ENCODE measurements at places on chromosomes 12 and 14. TPM values are rescaled to one million over a fixed set of nuclear protein-coding genes. Genes with fewer than 3 reads are reported as not detected.

- H3K27me3 ChIP-seq: no peaks in the 10 kb centered on the region
- no peak overlapping the region for H3K4me3 ChIP-seq
- peaks cover 8% of the 10 kb centered on the region for H3K4me1 ChIP-seq
- H3K36me3 ChIP-seq: peaks cover 2% of the 10 kb centered on the region
- no peak for DNase-seq
These were observed 92.9 kb downstream of the PELI2 start for GRCh38 chr14:56211084-56211483.

The GAS2L3 gene
- total RNA-seq: 10.9 TPM

- peaks cover 5% of the 10 kb centered on the region for H3K27me3 ChIP-seq
- no peaks in the 10 kb centered on the region for H3K36me3 ChIP-seq
- DNase-seq: no peak
- H3K4me3 ChIP-seq: no peak overlapping the region
- H3K27ac ChIP-seq: no peak overlapping the region
These were observed 147.2 kb upstream of the GSC start for GRCh38 chr14:94917041-94917600.

The DHRS2 gene
- not detected for total RNA-seq

The PIWIL1 gene
- not detected for total RNA-seq

DNA sequence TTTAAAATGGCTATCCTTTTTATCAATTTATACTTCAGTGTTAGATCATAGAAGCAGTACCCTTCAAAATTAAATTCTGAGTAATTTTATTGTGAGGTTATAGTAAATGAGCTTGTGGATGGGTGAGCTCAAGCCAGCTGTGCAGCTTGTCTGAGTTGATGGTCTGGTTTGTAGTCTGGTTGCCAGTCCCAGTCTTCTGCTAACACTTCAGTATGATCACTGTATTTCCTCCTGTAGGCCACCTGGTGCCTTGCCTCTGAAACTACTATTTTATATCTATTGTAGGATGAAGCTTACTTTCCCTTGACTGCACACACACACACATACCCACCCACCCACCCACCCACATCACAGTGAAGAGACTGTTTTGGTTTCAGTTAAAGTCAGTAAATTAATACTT, 496.4 kb downstream of the PCNX1 start:
- no peak overlapping the region for H3K27ac ChIP-seq
- H3K27me3 ChIP-seq: no peaks in the 10 kb centered on the region
- no peak overlapping the region for H3K4me3 ChIP-seq
- peaks cover 36% of the 10 kb centered on the region for H3K4me1 ChIP-seq
- peaks cover 2% of the 10 kb centered on the region for H3K36me3 ChIP-seq

- no peak within 1 kb of the TSS for H3K27ac ChIP-seq
- H3K36me3 ChIP-seq: no peaks in the 10 kb centered on the region
- no peak for DNase-seq
- H3K27me3 ChIP-seq: peaks cover 35% of the 10 kb centered on the region
- H3K4me1 ChIP-seq: peaks cover 2% of the 10 kb centered on the region
These were observed at the start of gene GLT1D1 for GRCh38 chr12:128852885-128853599. Gene GLT1D1, plus strand, starts transcription at chr12:128853478. Its CDS starts 104 bp downstream, at chr12:128853582.

GRCh38 chr12:66321435-66321834, 19.1 kb downstream of the HELB start:
- DNase-seq: no peak
- peaks cover 22% of the 10 kb centered on the region for H3K36me3 ChIP-seq
- no peak overlapping the region for H3K27ac ChIP-seq
- H3K27me3 ChIP-seq: no peaks in the 10 kb centered on the region
- no peak overlapping the region for H3K4me3 ChIP-seq
- H3K4me1 ChIP-seq: no peaks in the 10 kb centered on the region

- no peak overlapping the region for H3K27ac ChIP-seq
- H3K4me3 ChIP-seq: no peak overlapping the region
- peaks cover 17% of the 10 kb centered on the region for H3K4me1 ChIP-seq
- DNase-seq: no peak
- H3K36me3 ChIP-seq: peaks cover 4% of the 10 kb centered on the region
These were observed 111.7 kb downstream of the EFCAB11 start for GRCh38 chr14:89842837-89843236.

DNA sequence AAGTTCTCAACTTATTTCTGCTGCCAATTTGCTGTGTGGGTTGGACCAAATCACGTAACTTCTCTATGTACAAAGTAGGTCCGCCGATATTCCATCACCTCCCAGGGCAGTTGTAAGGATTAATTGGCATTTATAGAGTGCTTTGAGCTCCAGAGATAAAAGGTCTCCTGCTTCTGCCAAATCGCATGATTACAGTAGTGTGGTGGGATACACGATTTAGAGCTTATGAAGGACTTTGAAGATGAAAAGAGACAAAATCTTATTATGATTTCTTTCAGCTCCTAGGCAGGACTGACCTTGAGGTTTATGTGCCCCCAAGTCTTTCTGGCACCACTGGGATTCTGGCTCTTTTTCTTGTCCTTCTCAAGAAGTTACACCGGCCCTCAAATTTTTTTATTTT, 84.7 kb downstream of the TBC1D30 start:
- no peak for DNase-seq
- no peak overlapping the region for H3K27ac ChIP-seq
- H3K4me1 ChIP-seq: no peaks in the 10 kb centered on the region
- H3K27me3 ChIP-seq: peaks cover 37% of the 10 kb centered on the region
- H3K4me3 ChIP-seq: no peak overlapping the region

- no peak overlapping the region for H3K4me3 ChIP-seq
- DNase-seq: no peak
- H3K27ac ChIP-seq: no peak overlapping the region
- H3K27me3 ChIP-seq: no peaks in the 10 kb centered on the region
- no peaks in the 10 kb centered on the region for H3K36me3 ChIP-seq
- no peaks in the 10 kb centered on the region for H3K4me1 ChIP-seq
These were observed 232.2 kb downstream of the NUAK1 start for GRCh38 chr12:105906561-105906960.

DNA sequence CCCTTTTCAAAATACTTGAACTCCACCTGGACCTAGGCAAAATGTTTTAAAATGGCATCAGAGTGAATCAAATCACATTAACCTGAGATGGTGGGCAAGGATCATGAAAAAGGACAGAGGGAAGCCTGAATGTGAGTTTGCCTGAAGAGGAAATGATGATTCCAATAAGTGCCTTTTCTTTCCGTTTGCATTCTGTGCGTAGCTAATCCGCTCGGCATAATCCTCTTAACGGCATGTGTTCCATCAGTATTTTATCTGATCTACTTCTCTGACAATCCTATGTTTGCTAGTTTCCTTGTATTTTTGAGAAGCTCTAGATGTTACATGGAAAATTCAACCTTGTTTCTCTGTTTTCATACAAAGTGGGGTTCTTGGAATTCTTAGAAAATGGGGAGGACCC, 354.6 kb downstream of the NRXN3 start:
- H3K4me3 ChIP-seq: no peak overlapping the region
- no peaks in the 10 kb centered on the region for H3K36me3 ChIP-seq
- no peaks in the 10 kb centered on the region for H3K27me3 ChIP-seq
- no peaks in the 10 kb centered on the region for H3K4me1 ChIP-seq
- H3K27ac ChIP-seq: no peak overlapping the region
- DNase-seq: no peak

DNA sequence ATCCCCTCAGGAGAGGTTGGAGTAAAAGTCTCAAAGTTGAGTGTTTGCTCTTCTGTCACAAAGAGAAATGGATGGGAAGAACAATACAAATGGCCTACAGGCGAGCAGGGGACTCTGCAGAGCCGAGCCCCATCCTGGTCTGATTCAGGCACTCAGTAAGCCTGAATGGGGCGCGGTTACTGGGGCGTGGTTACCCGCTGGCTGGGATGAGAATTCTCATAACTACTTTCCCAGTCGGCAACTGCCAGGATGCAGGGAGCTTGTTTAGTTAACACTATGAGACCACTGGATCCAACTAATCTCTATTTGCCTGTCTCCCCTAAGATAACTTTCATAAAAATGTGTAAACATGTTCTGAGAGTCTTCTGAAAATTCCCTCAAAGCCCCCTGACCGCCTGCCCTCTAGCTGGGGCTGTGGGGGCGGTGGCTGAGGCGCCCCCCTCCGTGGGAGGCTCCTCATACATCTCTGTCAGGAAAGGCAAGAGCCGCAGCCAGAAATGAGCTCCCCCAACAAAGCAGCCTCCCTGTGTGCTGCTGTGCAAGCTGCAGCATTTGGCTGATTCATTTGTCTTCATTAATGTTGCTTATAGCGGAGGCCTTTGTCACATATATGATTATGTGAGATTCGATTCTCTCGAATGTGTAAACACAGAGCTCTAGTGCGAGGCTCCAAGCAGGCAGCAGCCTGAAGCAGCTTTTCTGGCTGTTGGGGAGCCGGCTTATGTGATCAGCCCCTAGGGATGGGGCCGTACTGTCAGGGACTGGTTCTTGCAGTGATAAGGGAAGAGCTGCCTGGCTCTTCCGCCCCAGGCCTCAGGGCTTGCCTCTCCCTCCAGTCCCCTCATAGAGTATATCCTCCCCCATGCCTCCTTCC, 126.1 kb upstream of the ARHGAP5 start:
- H3K27ac ChIP-seq: no peak overlapping the region
- H3K4me1 ChIP-seq: peaks cover 13% of the 10 kb centered on the region
- no peak overlapping the region for H3K4me3 ChIP-seq
- no peaks in the 10 kb centered on the region for H3K27me3 ChIP-seq
- no peak for DNase-seq

- H3K4me1 ChIP-seq: peaks cover 28% of the 10 kb centered on the region
- DNase-seq: no peak
- no peaks in the 10 kb centered on the region for H3K27me3 ChIP-seq
- H3K4me3 ChIP-seq: peak overlapping the region; percentile 93
- H3K27ac ChIP-seq: peak overlapping the region; percentile 95
These were observed 952 bp downstream of the DRAM1 start for GRCh38 chr12:101878243-101878821.

The SLC7A8 gene
- 0.75 TPM for total RNA-seq

GRCh38 chr14:45947830-45948229, 694.8 kb upstream of the MIS18BP1 start:
- H3K4me1 ChIP-seq: no peaks in the 10 kb centered on the region
- DNase-seq: no peak
- no peak overlapping the region for H3K4me3 ChIP-seq
- no peaks in the 10 kb centered on the region for H3K27me3 ChIP-seq
- H3K27ac ChIP-seq: no peak overlapping the region

- no peak overlapping the region for H3K4me3 ChIP-seq
- no peaks in the 10 kb centered on the region for H3K27me3 ChIP-seq
- H3K4me1 ChIP-seq: peaks cover 2% of the 10 kb centered on the region
- no peak for DNase-seq
- no peak overlapping the region for H3K27ac ChIP-seq
These were observed 3.0 kb downstream of the SMCO3 start for GRCh38 chr12:14810953-14811483.

The TEX52 gene
- not detected for total RNA-seq

- no peak for DNase-seq
- no peaks in the 10 kb centered on the region for H3K36me3 ChIP-seq
- no peaks in the 10 kb centered on the region for H3K27me3 ChIP-seq
- H3K4me1 ChIP-seq: peaks cover 2% of the 10 kb centered on the region
- H3K27ac ChIP-seq: no peak overlapping the region
These were observed 188.7 kb upstream of the IGF1 start for GRCh38 chr12:102669056-102669455.

GRCh38 chr12:41101806-41102205, 86.3 kb upstream of the PDZRN4 start:
- H3K27ac ChIP-seq: no peak overlapping the region
- no peak overlapping the region for H3K4me3 ChIP-seq
- no peak for DNase-seq
- H3K4me1 ChIP-seq: no peaks in the 10 kb centered on the region
- no peaks in the 10 kb centered on the region for H3K27me3 ChIP-seq
- H3K36me3 ChIP-seq: no peaks in the 10 kb centered on the region

GRCh38 chr12:105235281-105235731, 668 bp downstream of the APPL2 start:
- peaks cover 9% of the 10 kb centered on the region for H3K36me3 ChIP-seq
- H3K27me3 ChIP-seq: no peaks in the 10 kb centered on the region
- H3K4me3 ChIP-seq: peak overlapping the region; percentile 88
- peaks cover 56% of the 10 kb centered on the region for H3K4me1 ChIP-seq

The FBLN5 gene
- total RNA-seq: 98.7 TPM

DNA sequence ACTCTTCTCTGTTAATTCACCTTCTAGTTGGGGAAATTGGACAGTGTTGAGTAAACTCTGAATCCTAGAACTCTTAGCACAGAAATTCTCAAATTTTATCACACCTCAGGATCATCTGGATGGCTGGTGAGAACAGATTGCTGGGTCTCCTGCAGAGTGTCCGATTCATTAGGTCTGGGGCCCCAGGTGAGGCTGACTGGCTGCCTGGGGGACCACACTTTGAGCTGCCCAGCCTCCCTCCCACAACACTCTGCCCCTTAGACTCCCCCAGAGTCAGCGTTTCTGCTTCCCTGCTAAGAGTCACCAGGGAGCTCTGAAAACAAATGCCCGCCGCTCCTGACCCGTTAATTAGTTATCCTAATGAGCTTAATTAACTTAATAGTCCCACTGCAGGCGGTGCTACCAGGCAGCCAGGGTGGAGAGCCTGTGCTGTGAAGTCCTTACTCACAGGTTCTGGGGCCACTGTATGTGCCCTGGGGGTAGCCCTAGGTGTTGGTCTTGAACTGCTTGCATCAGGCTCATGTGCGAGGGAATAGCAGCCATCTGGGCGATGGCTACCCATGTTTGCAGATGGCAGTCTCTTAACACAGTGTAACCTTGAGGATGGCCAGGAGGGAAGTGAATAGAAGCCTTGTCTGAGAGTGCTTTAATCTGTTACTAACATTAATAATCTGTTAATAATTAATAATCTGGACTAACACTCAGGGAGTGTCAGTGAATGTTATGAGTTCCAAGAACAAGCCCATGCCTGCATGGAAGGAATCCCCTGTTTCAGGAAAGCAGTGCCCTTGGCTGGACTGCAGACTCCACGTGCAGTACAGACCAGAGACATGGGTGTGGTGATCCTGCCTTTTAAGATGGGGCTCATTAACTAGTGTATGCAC, 35.6 kb downstream of the AACS start:
- H3K27ac ChIP-seq: no peak overlapping the region
- H3K27me3 ChIP-seq: no peaks in the 10 kb centered on the region
- no peak overlapping the region for H3K4me3 ChIP-seq
- no peaks in the 10 kb centered on the region for H3K4me1 ChIP-seq

The E2F7 gene
- 3.0 TPM for total RNA-seq

- no peaks in the 10 kb centered on the region for H3K27me3 ChIP-seq
- DNase-seq: no peak
- no peak overlapping the region for H3K4me3 ChIP-seq
- no peaks in the 10 kb centered on the region for H3K36me3 ChIP-seq
These were observed 9.8 kb downstream of the OR2AP1 start for GRCh38 chr12:55582066-55582465.

The CLEC2B gene
- not detected for total RNA-seq

GRCh38 chr14:101496776-101497683, 64.3 kb upstream of the DIO3 start:
- H3K27ac ChIP-seq: no peak overlapping the region
- H3K27me3 ChIP-seq: peaks cover 6% of the 10 kb centered on the region
- DNase-seq: no peak
- no peaks in the 10 kb centered on the region for H3K36me3 ChIP-seq
- no peaks in the 10 kb centered on the region for H3K4me1 ChIP-seq
- no peak overlapping the region for H3K4me3 ChIP-seq

The ATL1 gene
- total RNA-seq: 7.4 TPM

GRCh38 chr14:34237081-34237480, 225.0 kb downstream of the SPTSSA start:
- H3K27me3 ChIP-seq: peaks cover 15% of the 10 kb centered on the region
- DNase-seq: no peak
- H3K4me1 ChIP-seq: no peaks in the 10 kb centered on the region
- no peaks in the 10 kb centered on the region for H3K36me3 ChIP-seq

The BATF gene
- total RNA-seq: not detected

- no peak overlapping the region for H3K4me3 ChIP-seq
- peaks cover 22% of the 10 kb centered on the region for H3K36me3 ChIP-seq
- H3K4me1 ChIP-seq: peaks cover 19% of the 10 kb centered on the region
- no peak for DNase-seq
- H3K27me3 ChIP-seq: no peaks in the 10 kb centered on the region
These were observed 6.5 kb downstream of the WNT5B start for GRCh38 chr12:1635301-1636095.
